Breast epithelium (tissue), 4 donors: ENCODE measurements at places on chromosomes 1 and 21. TPM values are rescaled to one million over a fixed set of nuclear protein-coding genes. Genes with fewer than 3 reads are reported as not detected.

DNA sequence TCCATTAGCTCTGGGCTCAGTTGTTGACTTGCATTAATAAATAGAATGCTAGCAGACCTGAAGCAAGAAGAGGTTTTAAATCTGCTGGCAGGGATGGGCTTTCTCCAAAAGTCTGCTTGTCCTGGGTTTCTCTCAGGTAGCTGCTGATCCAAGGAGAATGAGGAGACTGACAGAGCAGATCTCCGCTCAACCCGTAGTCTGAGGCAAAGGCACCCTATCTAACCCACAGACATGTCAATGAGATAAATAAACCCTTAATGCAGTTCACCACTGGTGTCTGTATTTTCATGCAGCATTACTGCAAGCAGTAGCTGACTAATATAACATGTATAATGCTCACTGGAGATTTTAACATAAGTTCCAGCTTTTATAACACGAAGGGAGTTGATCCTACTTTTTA, 44.1 kb upstream of the RGS21 start:
- no peak for DNase-seq

GRCh38 chr1:26719205-26719604, 23.4 kb downstream of the ARID1A start:
- no peak for DNase-seq

TTC24 gene
- total RNA-seq: not detected

GRCh38 chr1:4271338-4271998, 371.4 kb upstream of the C1orf174 start:
- DNase-seq: no peak

- peak; percentile 68 for DNase-seq
Observed at GRCh38 chr1:7539769-7540175, 231.3 kb upstream of the VAMP3 start.
